ENCODE measurements at places on chromosomes 2 and 18.

DNA sequence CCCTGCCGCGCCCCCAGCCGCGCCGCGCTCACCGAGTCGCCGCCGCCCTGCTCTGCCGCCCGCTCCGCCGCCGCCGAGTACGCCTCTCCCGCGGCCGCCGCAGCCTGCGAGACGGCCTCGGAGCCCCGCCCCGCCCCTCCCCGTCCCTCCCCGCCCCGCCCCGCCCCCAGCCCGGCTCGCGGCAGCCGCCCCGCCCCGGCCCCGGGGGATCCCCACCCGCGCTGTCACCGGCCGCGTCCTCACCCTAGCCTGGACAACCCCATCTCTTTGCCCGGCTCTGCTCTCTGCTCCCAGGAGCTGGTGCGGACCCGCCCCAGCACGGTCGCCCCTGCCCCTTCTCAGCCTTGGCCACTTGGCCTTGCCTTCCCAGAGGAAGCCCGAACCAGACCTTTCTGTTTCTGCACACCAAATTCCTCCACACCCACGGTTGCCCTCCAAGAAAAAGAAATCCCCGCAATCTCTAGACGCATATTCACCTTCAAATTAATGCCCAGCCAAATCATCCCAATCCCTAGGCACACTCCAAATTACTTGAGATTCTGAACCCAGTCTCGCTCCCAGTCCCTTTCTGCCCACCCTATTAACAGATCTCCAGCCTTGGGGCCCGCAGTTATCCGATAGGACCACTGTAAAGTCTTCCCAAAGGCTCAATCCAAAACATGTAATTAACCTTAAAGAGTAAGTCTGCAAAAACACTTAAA, at the start of gene CYRIA:
TSS of gene CYRIA (minus strand) at position 87 of the 701 bp plus-strand sequence. CDS start 77,715 bp downstream, outside the sequence.
- peak; percentile 27 for DNase-seq

DNA sequence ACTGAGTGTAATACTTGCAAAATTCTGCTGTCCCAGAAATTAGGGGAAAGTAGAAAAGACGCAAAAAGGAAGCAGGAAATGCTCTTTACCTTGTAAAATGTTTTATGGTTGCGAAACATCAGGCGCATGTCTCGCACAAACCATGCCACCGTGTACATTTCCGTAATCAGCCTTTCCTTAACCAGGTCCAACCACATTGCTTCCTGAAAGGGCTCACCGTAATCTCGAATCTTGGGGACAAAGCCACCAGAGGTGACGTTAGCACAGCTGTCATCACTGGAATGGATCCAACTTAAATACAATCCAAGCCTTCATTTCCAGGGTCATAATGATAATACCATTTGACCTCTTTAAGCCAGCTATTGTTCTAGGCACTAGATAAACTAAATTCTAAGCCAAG, 49.3 kb downstream of the SP110 start:
- no peak for DNase-seq

DNA sequence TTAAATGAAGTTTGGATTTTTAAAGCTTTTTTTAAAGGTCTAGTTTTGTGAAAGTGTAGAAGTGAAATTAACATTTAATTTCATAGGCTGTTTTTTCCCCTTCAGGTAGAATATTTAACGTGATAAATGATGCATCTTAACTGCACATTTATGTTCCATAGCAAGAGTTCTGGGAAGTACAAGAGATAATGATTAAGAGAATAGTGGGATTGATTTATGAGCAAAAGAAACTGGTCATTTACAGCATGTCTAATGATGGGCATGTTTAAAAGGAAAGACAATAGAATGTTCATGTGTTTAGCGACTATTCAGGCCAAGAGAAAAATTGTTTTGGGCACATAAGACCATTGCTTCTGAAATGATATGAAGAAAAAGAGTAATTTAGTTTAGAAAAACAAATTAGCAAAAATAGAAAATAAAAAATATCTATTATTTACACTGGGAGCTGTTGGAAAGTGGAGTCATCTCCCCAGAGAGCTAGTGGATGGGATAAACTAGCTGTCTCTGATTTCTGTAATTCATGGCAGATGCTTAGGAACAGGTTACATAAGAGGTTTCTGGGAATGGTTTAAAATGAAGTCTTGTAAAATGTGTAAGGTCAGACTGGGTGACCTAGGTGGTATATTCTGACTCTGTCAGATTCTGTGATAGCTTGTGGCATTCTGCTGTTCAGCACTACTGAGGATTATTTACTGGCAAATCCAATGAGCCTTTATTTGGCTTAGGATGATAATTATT, 60.7 kb downstream of the WDR7 start:
- DNase-seq, result no peak

GRCh38 chr2:36800381-36800780, 103.9 kb downstream of the VIT start:
- DNase-seq, result no peak

DNA sequence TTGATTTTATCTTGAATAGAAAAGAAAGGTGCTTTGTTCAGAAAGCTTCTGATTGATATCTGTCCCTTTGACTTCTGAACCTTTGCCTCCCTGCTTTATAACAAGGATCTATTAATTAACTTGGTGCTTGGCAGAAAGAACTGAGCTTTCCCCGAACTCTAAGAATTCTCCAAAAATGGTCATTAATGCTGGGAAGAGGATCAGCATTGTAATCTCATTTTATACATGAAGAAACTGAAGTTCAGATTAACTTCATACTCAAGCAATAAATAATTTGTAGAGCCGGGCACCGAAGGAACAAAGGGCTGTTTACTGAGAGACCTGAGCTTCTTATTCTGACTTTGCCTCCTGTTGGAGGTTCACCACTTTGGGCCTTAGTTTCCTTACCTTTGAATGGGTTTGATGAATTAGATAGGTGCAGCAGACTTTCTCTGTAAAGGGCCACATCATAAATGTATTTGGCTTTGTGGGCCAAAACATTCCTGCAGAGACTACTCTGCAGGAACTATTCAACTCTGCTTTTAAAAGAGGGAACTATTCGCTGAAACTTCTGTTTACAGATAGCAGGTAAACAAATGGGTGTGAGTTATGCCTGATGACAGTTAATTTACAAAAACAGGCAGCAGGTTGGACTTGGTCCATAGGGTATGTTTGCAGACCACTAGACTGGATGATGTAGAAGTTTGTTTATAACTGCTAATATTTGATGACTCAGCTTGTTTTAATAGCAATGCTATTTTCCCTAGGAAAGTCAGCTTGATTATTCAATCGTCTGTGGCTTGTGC, 272.9 kb downstream of the TGIF1 start:
- DNase-seq, result no peak

GRCh38 chr2:70367722-70368323, 66.0 kb upstream of the FAM136A start:
- DNase-seq, result no peak

All from NCI-H1105 (cell line).